ENCODE measurements at places on chromosomes 4 and X. TPM values are rescaled to one million over a fixed set of nuclear protein-coding genes. Genes with fewer than 3 reads are reported as not detected.

Gene RNF175
- not detected for total RNA-seq

- no peak for DNase-seq
Measured at GRCh38 chr4:91147067-91147466, 1019.9 kb downstream of the CCSER1 start.

DNA sequence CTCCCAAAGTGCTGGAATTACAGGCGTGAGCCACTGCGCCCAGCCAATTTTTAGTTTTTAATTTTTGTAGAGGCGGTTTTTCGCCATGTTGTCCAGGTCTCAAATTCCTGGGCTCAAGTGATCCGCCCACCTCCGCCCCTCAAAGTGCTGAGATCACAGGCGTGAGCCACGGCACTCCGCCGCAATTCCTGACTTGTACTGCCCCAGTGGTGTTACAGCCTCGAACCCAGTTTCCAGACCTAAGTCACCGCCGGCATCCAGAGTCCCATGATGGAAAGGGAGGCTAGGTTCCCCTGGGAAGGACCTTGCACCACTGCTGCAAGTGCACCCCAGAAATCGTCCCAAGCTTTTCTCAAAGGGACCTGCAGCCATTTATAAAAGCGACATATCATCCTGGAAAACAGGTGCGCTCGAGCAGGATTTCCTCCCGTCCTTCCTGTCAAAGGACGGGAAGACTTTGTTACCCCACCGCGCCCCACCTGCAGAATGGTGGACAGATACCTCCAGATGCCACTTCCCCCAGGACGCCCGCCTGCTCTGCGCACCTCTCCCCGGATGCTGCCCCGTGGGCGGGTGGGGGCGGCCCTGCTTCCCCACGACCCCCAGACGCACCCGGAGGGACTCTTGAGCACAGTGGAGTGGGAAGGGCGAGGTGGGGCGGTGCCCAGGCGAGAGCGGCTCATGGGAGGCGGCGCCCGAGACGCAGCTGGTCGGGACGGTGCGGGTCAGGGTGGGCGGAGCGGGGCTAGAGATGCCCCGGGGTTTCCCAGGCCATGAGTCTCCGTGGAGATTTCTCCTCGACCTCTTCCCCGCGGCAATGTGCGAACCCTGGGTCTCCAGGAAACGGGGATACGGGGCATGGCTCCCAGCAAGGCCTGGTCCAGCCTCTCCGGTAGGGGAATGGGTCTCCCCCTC, 947 bp upstream of the RPL10 start:
- DNase-seq: peak; percentile 94

DNA sequence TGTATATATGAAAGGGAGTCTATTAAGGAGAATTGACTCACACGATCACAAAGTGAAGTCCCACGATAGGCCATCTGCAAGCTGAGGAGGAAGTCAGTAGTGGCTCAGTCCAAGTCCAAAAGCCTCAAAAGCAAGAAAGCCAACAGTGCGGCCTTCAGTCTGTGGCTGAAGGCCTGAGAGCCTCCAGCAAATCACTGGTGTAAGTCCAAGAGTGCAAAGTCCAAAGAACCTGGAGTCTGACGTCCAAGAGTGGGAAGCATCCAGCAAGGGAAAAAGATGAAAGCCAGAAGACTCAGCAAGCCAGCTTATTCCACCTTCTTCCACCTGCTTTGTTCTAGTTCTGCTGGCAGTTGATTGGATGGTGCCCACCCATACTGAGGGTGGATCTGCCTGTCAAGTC, 104.1 kb downstream of the IL1RAPL2 start:
- DNase-seq: no peak

- DNase-seq: no peak
Measured at GRCh38 chrX:531611-531936, 99.0 kb upstream of the SHOX start.

GRCh38 chr4:92872604-92873003, 568.8 kb downstream of the GRID2 start:
- no peak for DNase-seq

All from upper lobe of left lung (tissue), 6 donors.